ENCODE measurements at places on chromosomes 1 and 21.

GRCh38 chr1:212731630-212732029, 32.0 kb upstream of the BATF3 start:
- no peak for DNase-seq

DNA sequence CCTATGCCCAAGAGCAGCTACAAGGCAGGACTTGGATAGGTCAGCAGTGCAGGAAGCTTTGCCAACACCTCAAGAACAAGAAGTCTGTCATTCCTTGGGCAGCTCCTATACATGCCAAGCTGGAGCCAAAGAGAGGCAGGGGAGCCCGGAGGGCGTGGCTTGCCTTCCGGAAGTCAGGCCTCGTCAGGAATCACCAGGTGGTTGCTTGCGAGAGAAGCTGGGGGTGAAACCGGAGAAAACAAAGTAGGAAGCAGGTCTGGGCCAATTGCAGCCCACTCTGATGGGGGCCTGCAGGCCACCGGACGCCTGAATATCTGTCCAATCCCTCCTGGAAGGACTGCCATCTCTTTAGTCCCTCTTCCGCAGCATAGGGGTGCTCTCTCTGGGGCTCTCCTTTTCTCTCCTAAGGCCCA, 794 bp upstream of the FAM76A start:
- peak; percentile 14 for DNase-seq

- DNase-seq = peak; percentile 33
Measured at GRCh38 chr1:183025782-183026774, 2.9 kb downstream of the LAMC1 start.

DNA sequence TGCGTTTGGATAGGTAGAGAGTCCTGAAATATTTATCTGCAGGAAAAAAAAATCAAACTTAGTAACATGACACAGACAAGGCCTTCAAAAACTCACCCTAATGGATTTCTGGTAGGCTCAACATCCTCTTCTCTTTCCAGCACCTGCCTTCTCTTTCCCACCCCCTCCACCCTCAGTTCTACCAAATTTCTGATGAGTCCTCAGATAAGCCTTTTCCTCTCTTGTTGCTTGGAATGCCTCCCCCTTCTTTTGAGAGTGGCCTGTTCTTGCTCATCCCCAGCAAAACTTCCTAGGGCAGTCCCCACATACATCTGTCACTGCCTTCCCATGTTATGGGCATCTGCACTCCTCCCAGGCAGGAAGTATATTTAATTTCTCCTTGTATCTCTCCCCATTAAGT, 7.6 kb upstream of the LBR start:
- no peak for DNase-seq

DNA sequence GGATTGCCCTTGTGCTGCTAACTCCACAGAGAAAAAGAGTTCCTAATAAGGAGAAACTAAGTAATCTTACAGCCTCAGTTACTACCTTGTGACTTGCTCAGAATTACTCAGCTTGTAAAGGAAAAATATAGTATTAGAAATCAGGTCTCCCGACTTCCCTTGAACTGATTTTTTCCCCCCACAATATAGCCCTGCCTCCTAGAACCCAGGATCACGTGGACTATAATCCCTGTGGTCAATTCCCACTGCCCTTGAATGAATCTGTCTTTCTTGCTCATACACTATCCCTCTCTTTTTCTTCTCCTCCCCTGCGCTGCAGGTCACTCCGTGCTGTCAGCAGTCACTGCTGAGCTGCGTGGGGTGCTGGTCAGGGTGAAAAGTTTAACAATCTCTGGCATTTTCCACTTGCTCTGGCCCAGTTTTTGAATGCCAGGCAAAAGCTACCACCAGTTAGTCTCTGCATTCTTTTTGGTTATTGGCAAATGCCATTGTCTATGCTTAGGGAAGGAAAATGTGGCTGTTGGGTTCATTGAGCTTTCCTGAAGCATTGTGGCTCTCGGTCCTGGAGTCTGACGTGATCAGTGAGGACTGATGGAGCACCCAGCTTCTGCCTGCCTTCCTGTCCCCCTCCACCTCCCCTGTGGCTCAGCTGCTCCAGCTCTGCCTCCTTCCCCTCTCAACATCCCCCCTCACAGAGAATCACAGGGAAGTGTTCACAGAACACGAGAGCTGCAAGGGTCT, 1.9 kb upstream of the MYOC start:
- peak; percentile 49 for DNase-seq

- DNase-seq = no peak
Measured at GRCh38 chr1:198187973-198188588, 31.3 kb downstream of the NEK7 start.

GRCh38 chr1:61887076-61887867, 145.0 kb downstream of the PATJ start:
- no peak for DNase-seq

GRCh38 chr1:244256086-244256676, 195.5 kb downstream of the ADSS2 start:
- DNase-seq = no peak

- DNase-seq = no peak
Measured at GRCh38 chr21:33025106-33025488, 638 bp upstream of the OLIG2 start.

DNA sequence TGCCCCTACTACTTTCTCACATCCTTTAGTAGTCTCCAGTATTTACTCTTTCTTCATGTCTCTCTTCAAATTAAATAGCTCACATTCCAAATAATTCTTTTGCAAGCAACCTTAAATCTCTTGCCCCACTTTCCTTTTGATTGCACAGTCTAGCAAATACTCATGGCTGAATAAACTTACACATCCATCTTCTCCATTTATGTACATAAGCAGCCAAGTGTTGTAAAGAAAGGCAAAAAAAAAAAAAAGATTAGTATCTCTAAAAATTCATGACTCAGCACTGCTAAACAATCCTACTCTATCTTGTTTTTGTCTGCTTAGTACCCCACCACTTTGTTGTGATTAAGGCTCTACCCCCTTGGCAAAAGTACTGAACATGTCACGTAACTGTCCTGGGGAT, 42.6 kb downstream of the F13B start:
- DNase-seq = peak; percentile 9

DNA sequence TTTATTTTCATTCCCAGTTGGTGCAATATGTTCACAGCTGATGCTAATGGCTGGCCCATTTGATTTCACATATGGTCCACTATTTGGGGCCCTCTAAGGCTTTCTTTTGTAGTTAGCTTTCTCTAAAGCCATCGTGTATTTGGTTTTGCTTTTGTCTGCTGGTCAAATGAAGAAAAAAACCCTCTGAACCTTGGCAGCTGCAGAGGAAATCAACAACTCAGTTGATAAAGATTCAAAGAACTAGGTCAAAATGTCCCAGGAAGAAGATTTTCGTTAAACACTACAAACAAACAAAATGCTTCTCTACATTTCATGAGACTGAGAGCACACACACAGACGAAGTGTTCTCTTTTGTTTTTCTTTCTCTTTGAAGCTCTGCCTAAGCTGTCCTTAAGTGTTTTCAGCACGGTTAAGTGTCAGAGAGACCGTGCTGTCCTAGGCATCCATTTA, 655.0 kb downstream of the RWDD3 start:
- DNase-seq = no peak

DNA sequence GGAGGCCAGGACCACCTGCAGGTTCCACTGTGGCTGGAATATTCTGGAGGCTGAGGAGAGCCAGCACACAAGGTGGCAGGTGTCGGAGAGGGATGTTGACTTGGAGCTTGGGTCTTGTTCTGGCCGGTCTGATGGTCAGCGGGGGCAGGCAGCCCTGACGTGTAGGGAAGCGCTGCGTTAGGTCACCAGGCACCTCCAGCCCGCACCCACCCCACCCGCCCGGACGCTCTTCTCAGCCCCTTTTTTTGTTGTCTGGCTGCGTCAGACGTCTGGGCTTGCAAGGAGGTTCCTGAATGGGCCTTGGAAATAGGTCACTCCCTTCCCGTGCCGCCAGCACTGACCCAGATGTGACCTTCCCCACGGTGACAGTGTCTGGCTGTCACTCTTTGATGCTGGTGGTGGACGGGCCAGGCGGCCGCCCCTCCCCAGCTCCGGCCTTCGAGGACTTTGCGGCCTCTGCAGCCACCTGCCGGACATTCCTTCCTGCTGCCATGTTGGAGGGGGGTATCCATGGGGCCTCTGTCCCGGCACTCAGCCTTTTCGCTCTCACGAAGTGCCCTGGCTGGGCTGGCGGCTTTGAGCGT, 30.1 kb downstream of the SPSB1 start:
- no peak for DNase-seq

DNA sequence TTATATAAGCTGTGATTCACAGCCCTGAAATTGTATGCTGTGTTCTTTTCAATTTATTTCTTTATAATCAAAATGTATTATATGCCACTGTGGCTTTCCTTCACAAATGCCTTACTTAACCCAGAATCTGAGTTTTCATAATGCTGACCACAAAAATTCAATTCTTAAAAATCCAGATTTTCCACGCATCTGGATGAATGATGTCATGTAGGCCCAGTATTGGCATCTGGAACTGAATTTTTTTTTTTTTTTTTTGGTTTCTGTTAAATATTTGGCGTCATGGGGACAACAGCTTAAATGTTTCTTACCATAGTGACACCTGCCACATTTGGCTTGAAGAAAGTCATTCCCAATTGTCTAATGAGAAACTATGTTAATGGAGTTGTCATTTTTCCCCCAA, 296.8 kb downstream of the TM2D1 start:
- DNase-seq = peak; percentile 23

- no peak for DNase-seq
Measured at GRCh38 chr1:155300553-155301329, 497 bp downstream of the PKLR start.

DNA sequence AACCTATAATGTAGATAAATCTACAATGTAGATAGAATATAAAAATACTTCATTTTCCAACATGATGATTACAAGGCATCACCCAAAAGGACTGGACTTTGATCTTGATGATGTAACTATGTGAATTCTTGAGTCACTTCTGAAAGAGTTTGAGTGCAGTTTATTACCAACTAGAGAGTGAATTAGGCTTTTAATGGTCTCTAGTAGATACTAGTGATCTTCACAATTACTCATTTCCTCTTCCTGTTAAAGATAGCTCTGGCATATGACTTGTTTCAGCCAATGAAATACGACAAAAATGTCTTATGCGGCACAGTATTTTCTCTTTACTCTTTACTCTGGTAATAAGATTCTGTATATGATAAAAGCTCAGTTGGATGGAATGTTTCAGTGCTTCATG, 1588.1 kb upstream of the B3GALT2 start:
- no peak for DNase-seq

- peak; percentile 29 for DNase-seq
Measured at GRCh38 chr1:85553416-85554335, 26.9 kb upstream of the CCN1 start.

GRCh38 chr1:113557187-113557586, 166.9 kb downstream of the MAGI3 start:
- DNase-seq = no peak

DNA sequence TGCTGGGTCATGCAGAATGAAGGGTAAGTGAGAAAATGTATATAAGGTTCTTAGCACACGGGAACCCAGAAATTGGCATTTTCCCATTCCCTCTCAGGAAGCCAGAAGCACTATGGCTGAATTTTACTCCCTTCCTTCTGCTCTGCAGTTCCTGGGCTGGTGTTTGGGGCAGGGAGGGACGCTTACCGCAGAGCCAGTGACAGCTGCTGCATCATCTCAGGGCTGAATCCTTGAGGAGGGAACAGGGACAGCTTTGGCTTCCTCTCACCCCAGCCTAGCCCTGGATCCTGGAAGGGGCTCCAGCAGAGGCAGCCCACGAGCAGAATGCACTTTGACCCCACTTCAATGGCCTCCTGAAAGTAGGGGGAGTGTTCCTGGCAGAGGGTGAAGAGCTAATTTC, 12.0 kb downstream of the PLA2G2D start:
- DNase-seq = no peak

GRCh38 chr1:243465738-243466137, 209.9 kb downstream of the SDCCAG8 start:
- DNase-seq = no peak

- DNase-seq = no peak
Measured at GRCh38 chr1:84436876-84437655, 38.8 kb downstream of the DNASE2B start.

- DNase-seq = peak; percentile 16
Measured at GRCh38 chr1:47554901-47555300, 117.1 kb downstream of the FOXD2 start.

- no peak for DNase-seq
Measured at GRCh38 chr1:154682254-154682653, 74.3 kb upstream of the ADAR start.

DNA sequence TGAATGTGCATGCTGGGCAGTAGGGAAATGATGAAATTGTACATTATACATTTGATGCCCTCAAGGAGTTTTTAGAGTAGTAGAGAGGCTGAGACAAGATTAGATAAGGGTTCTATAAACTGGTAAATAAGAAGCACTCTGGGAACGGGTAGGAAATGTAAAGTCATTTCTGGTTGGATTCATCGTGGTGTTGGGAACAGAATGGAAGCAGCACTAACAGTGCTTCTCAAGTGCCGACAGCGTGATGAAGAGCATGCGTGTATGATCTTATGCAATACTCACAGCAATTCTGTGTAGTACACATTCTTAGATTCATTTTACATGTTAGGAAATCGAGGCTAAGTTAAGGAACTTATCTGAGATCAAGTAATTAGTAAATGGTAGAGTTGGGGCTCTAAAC, 45.9 kb downstream of the GPR88 start:
- DNase-seq = no peak

DNA sequence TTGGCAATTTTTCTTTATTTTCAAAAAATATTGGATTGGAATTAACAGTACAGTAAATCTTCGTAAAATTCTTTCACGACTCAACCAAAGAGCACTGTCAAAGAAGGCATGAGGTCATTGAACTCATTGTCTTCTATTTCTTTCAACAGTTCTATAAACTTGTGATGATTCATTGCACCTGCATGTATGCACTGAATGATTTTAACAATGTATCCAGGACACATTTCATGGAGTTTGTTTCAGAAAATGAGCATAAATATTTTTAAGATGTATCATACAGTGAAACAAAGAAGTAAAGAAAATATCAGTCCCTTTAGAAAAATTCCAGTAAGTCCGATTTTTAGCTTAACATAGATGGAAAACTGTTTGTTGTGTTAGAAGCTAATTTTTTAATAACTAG, 33.6 kb upstream of the CD34 start:
- peak; percentile 50 for DNase-seq

DNA sequence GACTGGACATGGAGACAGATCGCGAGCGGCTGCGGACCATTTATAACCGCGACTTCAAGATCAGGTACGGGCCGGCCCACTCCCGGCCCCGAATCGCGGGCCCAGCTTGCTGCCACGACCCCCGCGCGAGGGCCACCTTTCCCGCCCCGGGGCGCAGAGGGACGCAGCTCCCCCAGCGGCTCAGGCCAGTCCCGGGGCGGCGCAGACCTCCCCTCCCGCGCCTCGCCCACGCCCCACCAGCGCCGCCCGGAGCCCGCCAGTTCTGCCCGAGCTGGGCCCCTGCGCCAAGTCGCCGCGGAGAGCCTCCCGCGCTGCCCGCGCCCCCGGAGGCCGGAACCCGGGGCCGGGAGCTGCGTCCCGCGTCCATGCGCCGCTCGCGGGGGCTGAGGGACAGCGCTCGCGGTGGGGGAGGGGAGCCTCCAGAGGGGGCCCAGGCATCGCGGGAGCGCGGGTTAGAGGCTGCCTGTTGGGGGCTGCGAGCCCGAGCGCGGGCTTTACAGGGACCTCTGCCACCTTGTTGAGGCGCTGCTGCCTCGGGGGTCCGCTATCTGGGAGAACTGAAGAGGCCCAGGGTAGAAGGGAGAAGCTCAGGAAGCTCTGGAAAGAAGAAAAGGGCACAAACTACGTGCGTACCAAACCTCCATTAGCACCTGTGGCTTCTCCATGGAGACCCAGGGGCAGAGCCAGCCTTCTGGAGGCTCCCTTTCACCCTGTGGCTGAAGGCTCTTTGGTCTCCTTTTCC, 698 bp downstream of the MOV10 start:
- peak; percentile 49 for DNase-seq
